ENCODE measurements at places on chromosomes 6 and 20. TPM values are rescaled to one million over a fixed set of nuclear protein-coding genes. Genes with fewer than 3 reads are reported as not detected.

Gene BTNL2
- total RNA-seq = not detected

Gene MAPK13
- total RNA-seq = 10.2 TPM

Gene UNC93A
- not detected for total RNA-seq

Gene ENPP5
- under 0.01 TPM for total RNA-seq

Gene GRM1
- 0.17 TPM for total RNA-seq

Gene WFDC10A
- not detected for total RNA-seq

Gene NR2E1
- not detected for total RNA-seq

Gene FUT9
- total RNA-seq = not detected

Gene LIME1
- 3.0 TPM for total RNA-seq

Gene XKR7
- total RNA-seq = not detected

Gene PHACTR2
- total RNA-seq = 23.5 TPM

Measured in bronchial smooth muscle cell (primary cell).